CMK (cell line): ENCODE measurements at places on chromosomes 6 and 20.

DNA sequence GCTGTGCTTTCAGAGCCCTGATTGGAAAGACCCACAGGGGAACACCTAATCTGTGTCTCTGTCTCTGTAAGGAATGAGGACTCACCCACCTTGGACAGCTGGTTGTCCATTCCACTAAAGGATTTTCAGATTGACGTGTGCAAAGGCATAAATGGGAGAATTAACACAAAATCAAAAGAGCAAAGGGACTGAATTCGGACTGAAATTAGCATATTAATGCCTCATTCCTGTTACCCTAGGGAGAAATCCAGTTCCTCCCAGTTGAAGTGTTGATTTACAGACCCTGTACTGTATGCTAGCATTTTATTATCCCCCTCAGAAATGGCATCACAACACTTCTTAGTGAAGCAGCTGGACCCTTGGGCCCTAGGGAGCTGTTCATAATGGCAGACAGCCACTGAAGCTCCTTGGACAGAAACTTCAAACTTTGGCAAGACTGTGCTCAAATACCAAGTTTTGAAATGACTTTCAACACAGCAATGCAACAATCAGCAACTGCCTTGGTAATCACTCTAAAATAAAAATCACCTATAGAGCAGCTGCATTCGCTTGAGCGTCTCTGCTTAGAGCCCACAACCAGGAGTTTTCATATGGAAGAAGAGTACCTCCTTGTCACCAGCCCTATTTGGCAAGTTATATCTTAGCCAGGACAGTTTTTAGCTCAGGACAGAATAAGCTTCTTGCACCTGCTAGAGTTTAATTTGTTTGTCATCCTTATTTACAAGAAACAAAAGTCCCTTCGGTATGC lies 118.1 kb downstream of the TRDN start:
- no peak for DNase-seq

DNA sequence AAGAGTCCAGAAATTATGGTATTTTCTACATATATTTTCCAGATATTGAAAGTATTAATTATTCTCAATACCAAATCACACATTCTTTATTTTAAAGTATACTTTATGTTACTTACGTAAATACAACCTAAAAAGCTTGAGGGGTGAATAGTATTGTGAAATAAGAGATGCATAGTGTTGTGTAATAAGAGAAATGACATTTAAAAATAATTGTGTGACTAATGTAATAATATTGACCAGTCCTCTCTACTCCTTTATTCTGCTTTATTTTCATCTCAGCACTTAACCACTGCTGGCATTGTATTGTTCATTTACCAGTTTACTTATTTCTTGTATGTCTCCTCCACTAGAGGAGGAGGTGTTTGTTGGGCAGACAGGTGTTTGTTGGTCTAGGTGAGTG lies 135.6 kb downstream of the EYA4 start:
- DNase-seq, result no peak

- no peak for DNase-seq
Measured at GRCh38 chr6:73927421-73927820, 231.4 kb downstream of the CD109 start.

- no peak for DNase-seq
Measured at GRCh38 chr6:15516923-15517560, 145.8 kb downstream of the DTNBP1 start.

DNA sequence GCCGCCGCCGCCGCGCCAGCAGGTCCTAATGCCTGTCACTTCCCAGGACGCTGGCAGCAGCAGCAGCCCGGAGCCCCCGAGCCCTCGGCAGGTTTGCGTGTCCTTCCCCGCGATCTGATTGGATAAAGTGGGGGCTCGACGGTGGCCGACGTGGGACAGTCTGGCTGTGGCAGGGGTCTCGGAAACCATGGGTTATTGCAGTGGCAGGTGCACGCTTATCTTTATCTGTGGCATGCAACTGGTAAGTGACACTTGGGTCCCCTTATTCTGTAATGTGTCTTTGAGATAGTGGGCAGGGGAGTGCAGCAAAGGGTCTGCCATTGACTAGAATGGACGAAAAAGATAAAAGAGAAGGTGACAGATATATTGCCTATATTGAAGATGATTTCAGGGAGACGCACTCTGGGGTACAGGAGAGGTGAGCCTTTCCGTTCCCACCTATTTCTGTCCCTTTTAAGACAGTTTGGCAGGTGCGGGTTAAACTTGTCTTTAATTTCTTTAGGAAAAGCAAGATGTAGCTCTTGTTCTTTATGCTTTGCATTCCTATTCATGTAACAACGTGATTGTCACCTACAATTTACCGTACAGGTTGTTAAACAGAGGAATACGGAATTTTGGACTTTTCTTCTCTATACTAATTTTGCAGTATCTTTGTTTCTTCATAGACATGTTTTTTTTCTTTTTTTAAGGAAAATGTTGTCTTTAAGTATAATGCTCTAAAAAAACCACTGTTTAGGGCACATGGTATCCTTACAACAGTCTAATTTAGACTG lies 535 bp downstream of the NKAIN2 start:
- DNase-seq, result no peak

- no peak for DNase-seq
Measured at GRCh38 chr6:83190626-83191025, 2.4 kb downstream of the PGM3 start.

DNA sequence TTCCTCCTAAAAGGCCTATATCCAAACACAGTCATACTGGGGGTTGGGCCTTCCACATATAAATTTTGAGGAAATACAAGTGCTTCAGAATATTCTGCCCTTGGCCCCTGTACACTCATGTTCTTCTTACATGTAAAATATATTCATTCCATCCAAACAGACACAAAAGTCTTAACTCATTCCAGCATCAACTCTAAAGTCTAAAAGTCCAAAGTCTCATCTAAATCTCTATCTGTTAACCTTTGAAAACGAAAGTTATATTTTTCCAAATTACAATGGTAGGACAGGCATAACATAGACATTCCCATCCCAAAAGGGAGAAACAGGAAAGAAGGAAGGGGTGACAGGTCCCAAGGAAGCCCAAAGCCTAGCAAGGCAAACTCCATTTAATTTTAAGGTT lies 215.4 kb upstream of the THBS2 start:
- DNase-seq, result no peak

DNA sequence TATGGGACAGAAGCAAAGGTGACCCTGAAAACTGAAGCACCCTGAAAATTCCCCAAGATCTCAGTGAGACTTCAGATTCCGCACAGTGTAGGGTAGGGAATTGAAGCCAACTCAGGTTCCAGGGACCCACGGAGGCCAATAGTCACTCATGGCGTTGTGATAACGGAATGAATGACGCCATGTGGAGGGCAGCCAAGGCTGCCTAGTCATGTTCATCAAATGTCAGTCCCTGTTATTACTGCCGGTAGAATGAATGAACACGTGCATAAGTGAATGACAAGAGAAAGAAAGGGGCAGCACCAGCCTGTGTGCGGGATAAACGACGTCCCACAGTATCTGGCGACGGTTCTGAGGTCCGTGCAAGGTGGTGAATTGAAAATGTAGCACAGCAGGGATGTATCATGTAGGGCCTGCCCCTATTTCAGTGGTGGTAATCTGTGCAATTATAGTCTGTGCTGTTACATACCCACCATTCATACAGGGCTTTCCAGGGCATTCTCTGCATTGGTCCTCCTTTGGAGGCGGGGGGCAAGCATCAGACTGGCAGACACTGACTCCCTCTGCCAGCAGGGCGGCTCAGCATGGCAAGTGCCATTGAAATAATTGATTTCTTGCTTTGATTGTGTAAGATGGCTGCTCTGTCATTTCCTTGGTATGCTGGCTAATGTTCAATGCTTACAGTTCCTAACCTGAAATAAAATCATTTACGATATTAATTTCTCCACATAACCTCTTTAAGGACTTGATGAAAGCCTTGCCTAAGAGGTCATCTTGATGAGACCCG lies 386.9 kb downstream of the CDH4 start:
- no peak for DNase-seq

GRCh38 chr6:133804265-133804664 lies 84.6 kb upstream of the TCF21 start:
- DNase-seq, result no peak
